ENCODE measurements at places on chromosomes 5 and 9.

GRCh38 chr5:132465059-132465707 is 25.4 kb downstream of the IRF1 start:
- DNase-seq, result peak; percentile 46

GRCh38 chr5:179149278-179149677 is 89.1 kb downstream of the ZNF354C start:
- peak; percentile 30 for DNase-seq

- DNase-seq, result no peak
These were observed 36.4 kb upstream of the NFIB start for GRCh38 chr9:14350349-14350728.

DNA sequence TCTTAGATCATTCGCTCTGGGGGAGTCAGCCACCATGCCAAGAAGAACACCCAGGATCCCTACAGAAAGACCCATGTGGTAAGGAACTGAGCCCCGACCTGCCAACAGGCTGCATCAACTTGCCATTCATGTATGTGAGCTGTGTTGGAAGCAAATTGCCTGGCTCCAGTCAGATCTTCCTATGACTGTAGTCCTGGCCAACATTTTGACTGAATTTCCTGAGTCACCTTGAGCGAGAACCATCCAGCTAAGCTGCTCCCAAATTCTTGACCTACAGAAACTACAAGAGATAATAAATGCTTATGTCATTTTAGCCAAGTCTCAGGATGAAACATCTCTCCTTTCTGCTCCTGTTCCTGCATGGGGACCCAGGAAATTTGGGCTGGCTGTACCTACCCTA is 40.0 kb upstream of the SLC44A1 start:
- no peak for DNase-seq

GRCh38 chr5:2157372-2157771 is 274.6 kb upstream of the IRX4 start:
- peak; percentile 36 for DNase-seq

DNA sequence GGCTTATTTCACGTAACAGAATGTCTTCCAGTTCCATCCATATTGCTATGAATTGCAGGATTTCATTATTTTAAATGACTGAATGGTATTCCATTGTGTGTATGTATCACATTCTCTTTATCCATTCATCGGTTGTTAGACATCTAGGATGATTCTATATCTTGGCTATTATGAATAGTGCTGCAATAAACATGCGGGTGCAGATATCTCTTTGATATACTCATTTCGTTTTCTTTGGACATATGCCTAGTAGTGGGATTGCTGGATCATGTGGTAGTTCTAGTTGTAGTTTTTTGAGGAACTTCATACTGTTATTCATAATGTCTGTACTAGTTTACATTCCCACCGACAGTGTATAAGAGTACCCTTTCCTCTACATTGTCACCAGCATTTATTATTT is 460.5 kb downstream of the MAN2A1 start:
- no peak for DNase-seq

- DNase-seq, result no peak
These were observed 85.2 kb upstream of the SMIM23 start for GRCh38 chr5:171700318-171700912.

GRCh38 chr5:95644351-95645042 is 2.1 kb upstream of the RFESD start:
- DNase-seq, result no peak

- DNase-seq, result no peak
These were observed 13.5 kb downstream of the NSD1 start for GRCh38 chr5:177146891-177147638.

DNA sequence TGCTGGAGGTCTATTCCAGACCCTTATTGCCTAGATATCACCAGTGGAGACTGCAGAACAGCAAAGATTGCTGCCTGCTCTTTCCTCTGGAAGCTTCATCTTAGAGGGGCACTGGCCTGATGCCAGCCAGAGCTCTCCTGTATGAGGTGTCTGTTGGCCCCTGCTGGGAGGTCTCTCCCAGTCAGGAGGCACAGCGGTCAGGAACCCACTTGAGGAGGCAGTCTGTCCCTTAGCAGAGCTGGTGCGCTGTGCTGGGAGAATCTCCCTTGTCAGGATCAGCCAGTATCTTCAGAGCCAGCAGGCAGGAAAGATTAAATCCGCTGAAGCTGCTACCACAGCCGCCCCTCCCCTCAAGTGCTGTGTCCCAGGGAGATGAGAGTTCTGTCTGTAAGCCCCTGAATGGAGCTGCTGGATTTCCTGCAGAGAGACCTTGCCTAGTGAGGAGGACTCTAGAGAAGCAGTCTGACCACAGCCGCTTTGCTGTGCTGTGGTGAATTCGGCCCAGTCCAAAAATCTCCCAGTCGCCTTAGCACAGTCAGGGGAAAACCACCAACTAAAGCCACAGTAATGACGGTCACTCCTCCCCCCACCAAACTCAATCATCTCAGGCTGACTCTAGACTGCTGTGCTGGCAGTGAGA is 124.1 kb downstream of the JAKMIP2 start:
- no peak for DNase-seq

DNA sequence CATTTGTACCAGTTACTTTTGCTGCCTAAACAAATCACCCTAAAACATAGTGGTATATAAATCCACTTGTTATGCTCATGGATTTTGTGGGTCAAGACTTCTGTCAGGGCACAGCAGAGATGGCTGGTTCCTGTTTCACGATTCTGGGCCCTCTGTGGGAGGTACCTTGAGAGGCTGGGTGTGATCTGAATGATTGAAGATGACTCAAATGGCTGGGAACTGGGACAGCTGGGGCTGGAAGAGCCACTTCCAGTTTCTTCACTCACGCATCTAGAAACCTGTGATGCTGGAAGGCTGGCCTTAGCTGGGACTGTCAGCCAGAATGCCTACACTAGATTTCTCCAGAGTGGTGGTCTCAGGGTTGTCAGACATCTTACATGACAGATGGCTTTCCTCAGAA is 88.1 kb downstream of the KIF4B start:
- DNase-seq, result no peak
